Effector memory CD4-positive, alpha-beta T cell (primary cell): ENCODE measurements at places on chromosomes 1 and 21.

DNA sequence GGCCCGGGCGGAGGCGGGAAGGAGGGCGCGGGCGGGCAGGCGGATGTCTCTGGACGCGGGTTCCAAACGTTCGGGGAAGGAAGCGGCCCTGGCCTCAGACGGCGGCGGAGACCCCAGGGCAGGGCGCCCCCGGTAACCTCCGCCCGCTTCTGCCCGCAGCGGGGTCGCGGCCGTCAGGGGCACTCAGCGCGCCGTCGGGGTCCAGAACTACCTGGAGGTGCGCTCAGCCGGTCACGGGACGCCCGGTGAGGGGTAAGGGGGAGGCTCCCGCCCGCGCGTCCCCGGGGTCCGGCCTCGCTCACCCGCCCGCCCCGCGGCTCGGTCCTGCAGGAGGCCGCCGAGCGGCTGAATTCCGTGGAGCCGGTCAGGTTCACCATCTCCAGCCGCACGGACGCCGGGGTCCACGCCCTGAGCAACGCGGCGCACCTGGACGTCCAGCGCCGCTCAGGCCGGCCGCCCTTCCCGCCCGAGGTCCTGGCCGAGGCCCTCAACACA lies 406 bp downstream of the PUSL1 start:
- no peak for DNase-seq

DNA sequence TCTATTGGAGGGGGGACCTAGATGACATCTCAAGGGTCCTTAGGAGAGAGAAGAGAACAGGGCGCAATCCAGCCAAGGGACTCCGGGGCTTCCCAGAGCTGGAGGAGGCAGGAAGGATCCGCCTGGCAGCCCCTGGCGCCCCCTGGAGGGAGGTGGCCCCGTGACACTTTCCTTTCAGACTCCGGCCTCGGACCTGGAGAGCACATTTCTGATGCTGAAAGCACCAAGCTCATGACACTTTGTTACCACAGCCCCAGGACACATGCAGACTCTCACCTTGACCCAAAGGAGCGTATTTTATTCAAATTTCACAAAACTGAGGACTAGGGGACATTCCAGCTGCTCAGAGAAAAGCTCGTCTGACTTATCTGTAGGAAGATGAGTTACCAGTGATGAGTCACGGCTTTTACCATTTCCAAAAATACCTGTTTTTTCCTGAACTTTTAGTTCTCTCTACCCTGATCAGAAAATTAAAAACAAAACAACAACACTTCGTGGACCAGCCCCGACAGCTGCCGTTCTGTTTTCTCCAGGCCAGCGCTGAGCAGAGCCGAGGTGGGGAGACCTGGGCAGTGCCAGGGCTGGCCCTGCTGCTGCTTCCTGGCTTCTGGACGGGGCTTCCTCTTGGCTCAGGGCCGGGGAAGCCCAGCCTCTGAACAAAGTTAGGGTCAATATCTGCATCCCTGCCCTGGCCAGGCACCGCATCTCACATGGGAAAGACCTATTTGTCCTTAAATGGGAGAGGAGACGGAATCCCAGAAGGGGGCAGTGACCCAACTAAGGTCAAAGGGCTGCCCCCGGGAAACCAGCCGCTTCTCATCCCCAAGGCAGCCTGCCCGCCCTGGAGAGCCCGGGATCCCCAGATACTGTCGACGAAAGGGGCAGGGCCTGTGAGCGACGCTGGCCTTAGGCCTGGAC lies 21.6 kb upstream of the POFUT2 start:
- DNase-seq = no peak

- DNase-seq = no peak
These were observed 6.1 kb downstream of the POMGNT1 start for GRCh38 chr1:46192171-46192570.

GRCh38 chr1:28243685-28244311 lies 7.9 kb downstream of the ATP5IF1 start:
- DNase-seq = no peak

GRCh38 chr1:39141925-39142324 lies 62.6 kb upstream of the MACF1 start:
- no peak for DNase-seq

DNA sequence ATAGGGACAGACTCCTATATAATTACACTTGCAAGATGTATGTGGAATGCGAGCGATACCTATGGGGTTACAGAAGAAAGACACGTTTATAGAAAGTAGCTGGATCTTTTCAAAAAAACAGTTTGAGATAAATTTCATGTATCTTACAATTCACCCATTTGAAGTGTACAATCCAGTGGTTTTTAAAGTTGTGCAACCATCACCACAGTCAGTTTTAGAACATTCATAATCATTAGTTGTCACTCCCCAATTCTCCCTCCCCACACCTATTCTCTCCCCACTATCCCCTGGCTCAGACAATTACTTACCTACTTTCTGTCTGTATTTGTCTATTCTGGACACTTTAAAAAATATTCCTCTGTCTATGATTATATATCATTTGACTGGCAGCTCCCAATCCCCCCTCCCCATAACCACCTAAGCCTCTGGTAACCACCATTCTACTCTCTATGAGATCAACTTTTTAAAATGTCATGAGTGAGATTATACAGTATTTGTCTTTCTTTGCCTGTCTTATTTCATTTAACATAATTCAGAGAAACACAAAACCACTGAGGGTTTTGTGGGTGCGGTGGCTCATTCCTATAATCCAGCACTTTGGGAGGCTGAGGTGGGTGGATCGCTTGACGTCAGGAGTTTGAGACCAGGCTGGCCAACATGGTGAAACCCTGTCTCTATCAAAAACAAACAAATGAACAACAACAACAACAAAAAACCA lies 39.1 kb downstream of the MRPS6 start:
- no peak for DNase-seq

- DNase-seq = no peak
These were observed 11.4 kb upstream of the BCAR3 start for GRCh38 chr1:93692983-93693591.

DNA sequence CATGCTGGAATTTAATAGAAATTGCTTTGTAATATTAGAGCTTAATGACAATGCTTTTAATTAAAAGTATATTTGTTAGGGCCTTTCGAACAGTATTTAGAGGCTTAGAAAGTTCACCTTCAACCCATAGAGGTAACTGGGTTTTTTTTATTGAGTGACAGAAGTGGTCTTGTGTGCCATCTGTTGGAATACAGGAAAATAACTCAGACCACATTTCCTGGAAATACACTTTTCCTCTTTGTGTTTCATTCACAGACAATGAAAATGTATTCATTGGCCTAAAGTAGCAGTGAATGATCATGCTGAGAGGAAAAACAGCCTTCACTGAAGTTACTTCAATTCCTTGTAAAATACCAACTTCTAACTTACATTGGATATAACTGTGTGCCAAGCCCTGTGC lies 83.6 kb upstream of the L1TD1 start:
- no peak for DNase-seq

GRCh38 chr1:7558921-7559869 lies 211.9 kb upstream of the VAMP3 start:
- no peak for DNase-seq

DNA sequence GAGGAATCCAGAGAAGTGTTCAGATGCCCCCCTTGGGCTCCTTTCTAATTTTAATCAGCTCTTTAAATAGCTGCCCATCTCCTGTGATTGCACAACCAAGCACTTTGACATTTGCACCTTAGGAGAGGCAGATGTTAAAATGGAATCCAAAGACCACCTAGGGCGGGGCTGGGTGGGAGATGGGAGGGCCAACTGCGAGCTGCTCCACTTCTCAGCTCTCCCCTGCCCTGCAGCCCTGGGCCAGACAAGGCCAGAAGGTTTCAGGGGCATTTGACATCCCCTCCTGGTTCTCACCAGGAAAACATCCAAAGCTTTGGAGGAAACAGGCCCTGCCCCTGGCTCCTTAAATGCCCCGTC lies 106.9 kb downstream of the DHRS3 start:
- DNase-seq = no peak

DNA sequence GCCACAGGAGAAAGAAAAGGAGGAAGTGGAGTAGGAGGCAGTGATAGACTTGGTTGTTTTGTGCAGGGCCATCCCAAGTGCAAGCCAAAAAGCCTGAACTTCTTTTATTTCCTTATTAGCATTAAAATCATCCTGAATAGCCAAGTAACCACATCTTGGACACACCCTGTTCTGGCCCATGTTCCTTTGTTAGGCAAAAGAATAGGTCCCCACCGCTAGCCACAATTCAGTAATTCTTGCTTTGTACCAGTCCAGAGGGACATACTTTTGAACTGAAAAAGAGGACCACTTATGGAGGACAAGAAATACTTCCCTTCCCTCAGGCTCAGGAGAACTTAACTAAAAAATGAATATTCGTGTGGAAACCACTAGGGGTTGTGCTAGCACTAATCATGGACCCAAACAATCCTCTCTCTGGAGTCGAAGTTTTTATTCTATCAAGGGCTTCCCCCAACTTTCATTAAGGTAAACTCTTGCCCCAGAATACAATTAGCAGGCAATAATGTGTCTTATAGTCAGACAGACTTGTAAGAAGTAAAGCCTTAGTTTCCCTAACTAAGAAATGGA lies 19.4 kb downstream of the TNFSF4 start:
- DNase-seq = no peak

- no peak for DNase-seq
These were observed 90.1 kb downstream of the DMRTB1 start for GRCh38 chr1:53549287-53549686.

DNA sequence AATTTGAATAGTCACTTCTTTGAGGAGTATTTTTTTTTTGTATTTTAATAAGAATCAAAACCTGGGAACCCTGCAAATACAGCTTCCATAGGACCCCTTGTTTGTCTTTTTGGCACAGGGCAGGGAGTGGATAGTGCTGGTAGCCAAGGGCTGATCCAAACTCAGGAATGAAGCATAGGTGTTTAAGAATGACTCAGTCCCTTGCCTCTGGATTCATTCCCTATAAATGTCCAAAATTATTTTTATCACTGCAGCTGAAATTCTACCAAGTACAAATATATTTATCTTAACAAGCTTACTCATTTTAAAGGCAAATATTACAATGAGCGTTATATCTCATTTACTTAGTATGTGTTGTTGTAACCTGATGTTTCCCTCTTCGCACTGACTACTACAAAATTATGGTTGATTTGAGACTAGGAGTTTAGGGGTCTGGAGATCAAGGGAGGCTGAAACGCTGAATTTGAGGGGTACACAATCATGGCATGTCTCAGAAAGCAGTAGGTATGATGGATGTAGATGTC lies 278.6 kb upstream of the LYPLAL1 start:
- no peak for DNase-seq

DNA sequence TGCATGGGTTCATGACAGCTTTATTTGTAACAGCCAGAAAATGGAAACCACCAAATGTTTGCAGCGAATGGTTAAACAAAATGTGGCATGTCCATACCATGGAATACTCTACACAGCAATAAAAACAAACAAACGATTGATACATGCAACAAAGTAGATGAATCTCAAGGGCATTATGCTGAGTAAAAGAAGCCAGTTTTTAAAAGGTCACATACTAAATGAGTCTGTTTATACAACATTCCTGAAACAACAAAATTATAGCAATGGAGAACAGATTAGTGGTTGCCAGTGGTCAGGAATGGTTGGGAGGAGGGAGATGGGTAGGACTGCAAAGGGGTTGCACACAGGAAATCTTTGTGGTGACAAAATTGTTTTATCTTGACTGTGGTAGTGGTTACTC lies 202.4 kb upstream of the UBE2U start:
- DNase-seq = no peak

- no peak for DNase-seq
These were observed 219.1 kb upstream of the ZC3H12A start for GRCh38 chr1:37255136-37255795.

DNA sequence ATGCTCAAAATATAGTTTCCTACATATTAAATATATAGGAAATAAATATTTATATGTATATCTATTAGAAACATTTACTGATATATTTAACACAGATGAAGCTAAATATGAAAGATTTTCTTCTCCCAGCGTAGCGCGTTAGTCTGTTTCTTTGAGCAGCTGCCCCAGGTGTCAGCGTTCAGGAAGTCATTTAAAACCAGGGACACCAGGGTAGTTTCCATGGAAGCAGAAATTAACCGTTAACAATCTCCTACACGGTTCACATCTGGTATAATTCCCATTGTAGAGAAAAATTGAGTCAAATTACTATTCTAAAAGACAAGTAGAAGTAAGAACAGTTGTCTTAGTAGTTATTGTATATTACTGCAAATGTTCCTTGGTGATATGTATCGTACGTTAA lies 1443.7 kb downstream of the MRPL39 start:
- no peak for DNase-seq

- DNase-seq = no peak
These were observed 286.7 kb downstream of the LMX1A start for GRCh38 chr1:165069829-165070228.

- DNase-seq = no peak
These were observed 303.6 kb downstream of the PTPRC start for GRCh38 chr1:198942466-198942865.

GRCh38 chr1:209728466-209728865 lies 23.8 kb downstream of the HSD11B1 start:
- DNase-seq = no peak

- DNase-seq = no peak
These were observed 270.7 kb downstream of the KAZN start for GRCh38 chr1:14869187-14869586.

DNA sequence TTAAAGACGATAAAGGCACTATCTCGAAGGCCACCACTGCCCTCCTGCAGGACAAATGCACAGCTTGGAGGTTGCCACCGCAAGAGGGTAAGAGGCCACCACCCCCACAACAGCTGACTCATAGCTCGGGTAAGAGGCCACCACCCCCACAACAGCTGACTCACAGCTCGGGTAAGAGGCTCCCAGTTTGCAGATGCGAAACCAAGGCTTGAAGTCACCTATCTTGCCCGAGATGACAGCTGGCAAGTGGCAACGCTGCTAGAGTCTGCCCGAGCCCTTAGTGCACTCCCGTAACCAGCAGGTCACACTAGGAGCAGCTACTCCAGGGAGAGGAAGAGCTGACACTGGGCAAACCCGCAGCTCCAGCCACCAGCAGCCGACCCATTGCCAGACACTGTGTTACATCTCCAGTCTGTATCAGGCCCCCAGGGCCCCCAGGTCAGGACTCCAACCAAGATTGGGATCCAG lies 17.1 kb upstream of the SPSB1 start:
- DNase-seq = no peak

DNA sequence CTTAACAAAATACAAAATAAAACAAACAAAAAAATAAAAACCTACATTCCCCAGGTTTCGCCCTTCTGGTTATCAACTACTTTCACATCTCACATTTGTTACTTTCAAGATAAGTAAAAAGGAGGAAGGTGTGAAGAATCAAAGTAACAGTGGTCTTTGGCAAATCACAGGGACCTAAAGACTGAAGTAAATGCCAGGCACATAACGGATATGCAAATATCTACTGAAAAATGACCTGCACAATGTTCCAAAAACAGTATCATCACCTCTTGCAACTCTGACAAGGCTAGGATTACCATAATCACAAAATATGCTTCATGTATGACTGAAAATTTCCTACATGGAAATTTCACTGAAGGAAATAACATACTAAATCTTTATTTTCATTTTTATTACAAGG lies 29.3 kb downstream of the COP1 start:
- DNase-seq = no peak

DNA sequence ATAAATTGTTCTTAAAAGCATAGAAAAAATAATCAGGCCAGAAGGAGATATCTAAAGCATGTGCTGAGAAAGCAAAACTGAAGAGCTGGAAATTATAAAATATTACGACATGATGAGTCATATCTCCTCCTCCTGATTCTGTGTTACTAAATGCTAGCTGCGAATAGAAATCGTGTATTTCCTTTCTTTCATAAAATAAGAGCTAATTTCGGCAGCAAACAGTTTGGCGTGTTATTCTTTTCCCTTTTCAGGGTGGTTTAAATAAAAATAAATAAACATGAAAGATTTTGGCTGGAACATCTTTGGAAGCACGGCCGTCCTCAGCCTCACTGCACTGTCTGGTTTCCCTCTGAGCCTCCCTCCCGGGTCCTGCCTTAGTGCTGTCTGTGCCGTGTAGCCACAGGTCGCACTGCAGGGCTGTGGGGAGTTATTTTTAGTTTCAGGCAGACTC lies 56.0 kb downstream of the ADARB1 start:
- no peak for DNase-seq
